ENCODE measurements at places on chromosomes 4 and X. TPM values are rescaled to one million over a fixed set of nuclear protein-coding genes. Genes with fewer than 3 reads are reported as not detected.

UGT2B11 gene
- total RNA-seq: not detected

BMX gene
- total RNA-seq: 0.32 TPM

MGAT4D gene
- total RNA-seq: not detected

TMPRSS11B gene
- total RNA-seq: not detected

RADX gene
- 3.4 TPM for total RNA-seq

RWDD4 gene
- total RNA-seq: 28.5 TPM

XK gene
- 0.50 TPM for total RNA-seq

TMEM156 gene
- 1.2 TPM for total RNA-seq

RAB9B gene
- total RNA-seq: 4.5 TPM

NDNF gene
- total RNA-seq: not detected

YY2 gene
- 3.2 TPM for total RNA-seq

MTNR1A gene
- not detected for total RNA-seq

ADH1A gene
- total RNA-seq: not detected

PLXNB3 gene
- 15.2 TPM for total RNA-seq

NMU gene
- not detected for total RNA-seq

NAP1L3 gene
- 2.5 TPM for total RNA-seq

PAGE1 gene
- not detected for total RNA-seq

CXorf49 gene
- total RNA-seq: not detected

DCAF4L1 gene
- total RNA-seq: 0.45 TPM
